Stimulated activated CD4-positive, alpha-beta T cell treated with anti-CD3 and anti-CD28 coated beads, Interleukin-12 subunit alpha, Interleukin-12 subunit beta, amount 100 ng/mL, for 48 hours (primary cell): ENCODE measurements at places on chromosomes 5 and 9.

DNA sequence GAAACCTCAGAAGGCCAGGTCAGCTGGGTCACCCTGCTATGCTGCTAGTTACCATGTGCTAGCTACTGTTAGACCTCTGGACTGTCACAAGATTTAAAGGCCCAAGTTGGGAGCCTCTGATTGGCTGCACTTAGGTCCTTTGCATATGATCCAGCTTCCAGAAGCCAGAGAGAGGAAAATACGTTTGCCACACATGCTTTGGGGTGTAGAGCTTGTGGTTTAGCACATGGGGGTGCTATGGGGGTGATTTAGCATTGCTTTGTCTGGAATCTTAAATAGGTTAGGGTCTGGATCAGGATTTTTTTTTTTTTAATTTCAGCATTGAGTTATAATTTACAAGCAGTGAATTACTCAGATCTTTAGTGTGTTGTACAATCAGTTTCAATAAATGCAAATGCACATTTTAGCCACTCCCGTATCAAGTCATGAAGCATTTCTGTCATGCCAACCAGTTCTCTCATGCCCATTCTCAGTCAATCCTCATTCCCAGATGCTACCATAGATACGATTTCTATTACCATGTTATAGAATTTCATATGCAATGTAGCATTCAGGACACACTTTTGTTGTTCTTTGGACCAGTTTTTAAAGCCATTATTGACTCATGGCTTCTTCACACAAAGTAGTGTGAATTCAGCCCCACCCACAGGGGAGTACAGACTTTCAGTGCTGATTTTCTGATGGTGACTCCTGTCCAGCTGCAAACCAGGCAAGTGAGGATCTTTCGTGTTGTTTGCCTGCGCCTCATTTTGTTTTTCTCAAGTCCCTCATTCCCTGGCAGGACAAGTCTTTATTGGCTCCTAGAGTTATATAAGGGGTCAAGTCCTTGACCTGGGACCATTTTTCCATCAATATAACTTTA is 250.4 kb downstream of the LRRC70 start:
- DNase-seq = no peak

- DNase-seq = no peak
Measured at GRCh38 chr9:7095058-7095457, 337.3 kb downstream of the KDM4C start.

GRCh38 chr5:82349652-82350051 is 71.5 kb upstream of the RPS23 start:
- peak; percentile 59 for DNase-seq

GRCh38 chr9:79686381-79687130 is 114.8 kb downstream of the TLE4 start:
- no peak for DNase-seq

GRCh38 chr5:175859422-175859821 is 12.0 kb upstream of the CPLX2 start:
- DNase-seq = no peak

- DNase-seq = no peak
Measured at GRCh38 chr9:134136118-134136995, 475 bp downstream of the WDR5 start.
